ENCODE measurements at places on chromosomes 3 and 15. TPM values are rescaled to one million over a fixed set of nuclear protein-coding genes. Genes with fewer than 3 reads are reported as not detected.
A peak's percentile ranks its signal among the peaks of the same experiment; 100 is the strongest.

DNA sequence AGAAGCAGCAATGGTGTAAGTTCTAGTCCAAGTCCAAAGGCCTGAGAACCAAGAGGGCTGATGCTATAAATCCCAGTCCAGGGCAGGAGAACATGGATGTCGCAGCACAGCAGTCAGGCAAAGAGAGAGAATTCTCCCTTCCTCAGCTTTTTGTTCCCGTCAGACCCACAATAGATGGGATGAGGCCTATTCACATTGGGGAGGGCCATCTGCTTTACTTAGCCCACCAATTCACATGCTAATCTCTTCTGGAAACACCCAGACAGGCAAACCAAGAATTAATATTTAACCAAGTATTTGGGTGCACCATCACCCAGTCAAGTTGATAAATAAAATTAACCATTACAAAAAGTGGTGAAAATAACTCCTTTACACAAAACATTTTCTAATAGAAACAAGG, 511.7 kb upstream of the UBE2E2 start:
- H3K36me3 ChIP-seq = no peaks in the 10 kb centered on the region
- H3K27me3 ChIP-seq = no peaks in the 10 kb centered on the region
- H3K4me1 ChIP-seq = no peaks in the 10 kb centered on the region
- no peak overlapping the region for H3K27ac ChIP-seq
- no peak overlapping the region for H3K4me3 ChIP-seq

FGF12 gene
- not detected for total RNA-seq

- peak within 1 kb of the TSS; percentile 93 for H3K27ac ChIP-seq
- peak within 1 kb of the TSS; percentile 80 for H3K4me3 ChIP-seq
- no peaks in the 10 kb centered on the region for H3K27me3 ChIP-seq
Measured at GRCh38 chr3:38138349-38139190, at the start of gene MYD88. Gene MYD88, plus strand, starts transcription at chr3:38138661. Its CDS starts 40 bp downstream, at chr3:38138701.

SERINC4 gene
- total RNA-seq = 0.15 TPM

DNA sequence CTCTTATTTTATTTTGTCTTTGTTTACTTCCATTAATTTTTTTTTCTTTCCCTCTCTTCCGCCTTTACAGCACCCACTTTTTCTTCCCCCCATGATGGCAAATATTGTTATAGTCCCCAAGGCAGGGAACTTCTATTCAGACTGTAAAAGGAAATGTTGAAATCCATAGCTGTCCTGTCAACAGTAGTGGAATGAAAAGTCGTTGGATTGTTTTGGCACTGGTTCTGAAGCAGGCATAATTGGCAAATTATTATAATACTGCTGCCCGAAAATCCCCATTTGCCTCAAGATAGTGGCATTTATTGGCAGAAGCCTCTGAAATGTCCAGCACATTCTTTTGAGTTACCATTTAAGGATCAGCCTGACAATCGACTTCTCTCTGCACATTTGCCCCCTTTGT, 150.6 kb downstream of the TPRG1 start:
- H3K4me1 ChIP-seq = peaks cover 51% of the 10 kb centered on the region
- H3K4me3 ChIP-seq = no peak overlapping the region
- no peaks in the 10 kb centered on the region for H3K27me3 ChIP-seq
- peaks cover 12% of the 10 kb centered on the region for H3K36me3 ChIP-seq
- DNase-seq = no peak

DNA sequence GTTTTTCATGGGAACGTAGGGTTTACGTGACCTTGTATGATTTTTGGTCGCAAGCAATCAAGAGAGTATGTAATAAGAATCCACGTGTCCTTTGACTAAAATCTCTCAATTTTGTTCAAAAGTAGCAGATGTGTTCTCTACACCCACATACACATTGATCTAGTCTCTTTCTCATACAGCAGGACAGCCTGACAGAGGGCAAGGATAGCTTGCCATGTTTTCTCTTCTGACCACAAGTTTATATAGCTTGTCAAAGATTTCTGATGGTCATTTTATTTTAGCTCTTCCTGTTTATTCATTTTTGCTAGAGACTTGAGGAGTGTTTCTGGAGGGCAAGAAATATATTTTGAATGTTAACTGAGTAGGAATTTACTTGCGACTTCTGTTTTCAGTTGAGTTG, 570.2 kb upstream of the ALCAM start:
- no peak overlapping the region for H3K27ac ChIP-seq
- no peak for DNase-seq
- no peaks in the 10 kb centered on the region for H3K27me3 ChIP-seq
- H3K4me1 ChIP-seq = no peaks in the 10 kb centered on the region

GRCh38 chr3:158766364-158766763, 34.1 kb upstream of the RARRES1 start:
- DNase-seq = no peak
- H3K4me1 ChIP-seq = no peaks in the 10 kb centered on the region
- H3K27ac ChIP-seq = no peak overlapping the region
- no peaks in the 10 kb centered on the region for H3K36me3 ChIP-seq

DNA sequence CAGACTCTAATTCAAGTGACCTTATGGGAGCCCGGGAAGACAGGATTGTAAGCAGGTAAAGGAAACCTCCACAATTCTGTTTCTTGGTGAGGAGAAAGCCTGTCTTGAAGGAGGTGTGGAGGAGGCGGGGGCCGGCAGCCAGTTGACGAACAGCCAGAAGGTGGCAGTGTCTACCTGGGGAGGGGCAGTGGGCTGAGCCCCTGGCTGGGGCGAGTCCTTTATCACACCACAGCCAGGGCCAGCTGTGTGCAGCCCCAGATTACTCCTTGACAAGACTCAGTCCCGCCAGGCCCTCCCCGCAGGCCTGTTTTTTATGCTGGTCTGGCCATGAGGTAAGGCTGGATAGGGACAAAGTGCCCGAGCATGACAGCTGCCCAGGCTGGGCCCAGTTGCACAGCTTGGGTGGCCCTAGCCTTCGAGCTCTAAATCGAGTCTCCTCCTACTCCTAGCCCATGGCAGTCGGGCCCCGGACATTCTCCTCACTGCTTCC, 40.9 kb upstream of the IDH2 start:
- no peaks in the 10 kb centered on the region for H3K36me3 ChIP-seq
- peaks cover 20% of the 10 kb centered on the region for H3K4me1 ChIP-seq
- H3K27ac ChIP-seq = peak overlapping the region; percentile 39
- H3K4me3 ChIP-seq = no peak overlapping the region
- H3K27me3 ChIP-seq = no peaks in the 10 kb centered on the region
- peak; percentile 85 for DNase-seq

GRCh38 chr15:82995938-82996337, 9.9 kb downstream of the RAMAC start:
- peaks cover 4% of the 10 kb centered on the region for H3K36me3 ChIP-seq
- no peak overlapping the region for H3K4me3 ChIP-seq
- H3K27me3 ChIP-seq = no peaks in the 10 kb centered on the region
- no peak for DNase-seq

MNS1 gene
- total RNA-seq = 0.10 TPM

EFHB gene
- 0.51 TPM for total RNA-seq

- no peaks in the 10 kb centered on the region for H3K36me3 ChIP-seq
- H3K4me3 ChIP-seq = no peak overlapping the region
- peaks cover 14% of the 10 kb centered on the region for H3K27me3 ChIP-seq
- H3K4me1 ChIP-seq = no peaks in the 10 kb centered on the region
- H3K27ac ChIP-seq = no peak overlapping the region
- no peak for DNase-seq
Measured at GRCh38 chr3:197446700-197447056, 109.1 kb downstream of the BDH1 start.

DNA sequence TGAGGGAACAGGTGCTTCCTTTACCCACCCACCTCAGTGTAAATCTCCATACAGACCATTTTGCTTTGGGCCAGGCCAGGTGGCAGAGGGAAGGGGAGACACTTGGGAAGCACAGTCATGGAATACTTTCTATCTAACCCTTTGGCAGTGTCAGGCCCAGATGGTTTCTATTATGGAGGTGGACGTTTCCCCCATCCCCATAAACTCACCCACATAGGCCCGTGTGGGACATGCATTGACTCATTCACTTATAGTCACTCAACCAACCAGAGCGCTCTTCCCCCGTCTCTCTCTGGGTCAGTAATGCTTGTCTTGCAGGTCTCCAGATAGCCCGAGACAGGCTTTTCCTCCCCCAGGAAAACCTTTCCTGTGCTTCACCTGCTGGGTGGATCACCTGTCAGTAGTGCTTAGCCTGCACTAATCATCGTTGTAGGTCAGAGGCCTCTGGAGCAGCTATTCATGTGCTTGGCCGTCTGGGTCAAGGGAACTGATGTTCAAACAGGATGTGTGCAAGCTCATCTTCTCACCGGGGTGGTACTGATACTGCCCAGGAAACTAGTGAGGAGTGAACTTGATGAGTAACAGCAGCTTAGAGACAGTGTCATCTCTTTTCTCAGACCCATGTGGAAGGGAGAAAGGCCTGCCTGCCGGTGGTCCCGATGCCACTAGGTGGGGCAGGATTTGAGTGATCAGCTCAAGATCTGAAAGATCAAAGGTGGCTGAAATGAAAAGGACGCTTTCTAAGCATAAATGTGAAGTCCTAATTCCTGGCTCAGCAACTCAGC, 67.1 kb downstream of the CEMIP start:
- peaks cover 22% of the 10 kb centered on the region for H3K27me3 ChIP-seq
- no peak for DNase-seq
- no peaks in the 10 kb centered on the region for H3K36me3 ChIP-seq

- H3K27ac ChIP-seq = no peak overlapping the region
- peaks cover 8% of the 10 kb centered on the region for H3K27me3 ChIP-seq
- DNase-seq = no peak
Measured at GRCh38 chr15:78732634-78733033, 78.6 kb downstream of the ADAMTS7 start.

FAIM gene
- total RNA-seq = 3.7 TPM

GRCh38 chr15:70356062-70356860, 258.5 kb upstream of the TLE3 start:
- peaks cover 9% of the 10 kb centered on the region for H3K27me3 ChIP-seq
- H3K4me3 ChIP-seq = no peak overlapping the region
- no peak overlapping the region for H3K27ac ChIP-seq
- H3K36me3 ChIP-seq = no peaks in the 10 kb centered on the region

SCAANT1 gene
- not detected for total RNA-seq

GOLGA8R gene
- total RNA-seq = 0.56 TPM

ANKRD34C gene
- total RNA-seq = not detected

DNA sequence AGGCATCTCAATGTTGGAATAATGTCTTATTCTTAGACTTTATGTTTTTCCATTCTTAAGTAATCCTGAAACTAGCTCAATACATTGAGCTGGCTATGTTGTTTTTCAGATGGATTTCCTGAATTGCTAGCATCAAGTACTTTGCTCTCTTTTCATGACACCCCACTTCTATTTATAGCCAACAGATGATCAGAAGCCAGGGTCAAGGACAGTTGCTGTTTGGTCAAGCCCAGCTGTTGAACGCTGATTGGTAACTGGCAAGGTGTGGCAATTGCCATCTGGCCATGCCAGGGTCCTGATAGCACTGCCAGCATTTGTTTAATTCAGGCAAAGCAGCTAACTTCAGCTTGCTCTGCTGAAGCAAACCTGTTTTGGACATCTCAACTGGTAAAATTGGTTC, 46.2 kb upstream of the PLCL2 start:
- no peak for DNase-seq
- H3K27me3 ChIP-seq = no peaks in the 10 kb centered on the region
- H3K36me3 ChIP-seq = peaks cover 3% of the 10 kb centered on the region

ADCY5 gene
- not detected for total RNA-seq

NPAP1 gene
- total RNA-seq = not detected

DNA sequence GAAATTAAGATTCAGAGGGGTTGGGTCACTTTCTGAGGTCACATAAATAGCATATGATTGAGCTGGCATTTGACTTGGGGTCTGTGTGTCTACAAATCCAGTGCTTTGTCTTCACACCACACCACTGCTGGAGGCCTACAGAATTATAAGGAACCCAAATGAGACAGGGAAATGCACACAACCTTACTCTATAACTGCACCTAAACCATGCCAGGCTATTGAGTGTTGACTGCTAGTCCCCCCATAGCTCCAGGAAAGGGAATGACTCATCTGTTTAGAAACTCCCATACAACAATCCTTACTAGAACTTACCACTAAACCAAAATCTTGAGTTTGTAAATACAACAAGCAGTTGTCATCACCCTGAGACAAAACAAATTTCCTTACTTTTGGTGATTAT, 16.9 kb upstream of the TSC22D2 start:
- no peak for DNase-seq
- no peaks in the 10 kb centered on the region for H3K27me3 ChIP-seq
- no peak overlapping the region for H3K27ac ChIP-seq
- no peaks in the 10 kb centered on the region for H3K4me1 ChIP-seq
- H3K36me3 ChIP-seq = no peaks in the 10 kb centered on the region

- H3K4me1 ChIP-seq = no peaks in the 10 kb centered on the region
- H3K27ac ChIP-seq = no peak overlapping the region
- H3K36me3 ChIP-seq = no peaks in the 10 kb centered on the region
Measured at GRCh38 chr15:60751985-60752952, 273.3 kb upstream of the ICE2 start.

FOXB1 gene
- total RNA-seq = 1.5 TPM

PLSCR2 gene
- total RNA-seq = not detected

DNA sequence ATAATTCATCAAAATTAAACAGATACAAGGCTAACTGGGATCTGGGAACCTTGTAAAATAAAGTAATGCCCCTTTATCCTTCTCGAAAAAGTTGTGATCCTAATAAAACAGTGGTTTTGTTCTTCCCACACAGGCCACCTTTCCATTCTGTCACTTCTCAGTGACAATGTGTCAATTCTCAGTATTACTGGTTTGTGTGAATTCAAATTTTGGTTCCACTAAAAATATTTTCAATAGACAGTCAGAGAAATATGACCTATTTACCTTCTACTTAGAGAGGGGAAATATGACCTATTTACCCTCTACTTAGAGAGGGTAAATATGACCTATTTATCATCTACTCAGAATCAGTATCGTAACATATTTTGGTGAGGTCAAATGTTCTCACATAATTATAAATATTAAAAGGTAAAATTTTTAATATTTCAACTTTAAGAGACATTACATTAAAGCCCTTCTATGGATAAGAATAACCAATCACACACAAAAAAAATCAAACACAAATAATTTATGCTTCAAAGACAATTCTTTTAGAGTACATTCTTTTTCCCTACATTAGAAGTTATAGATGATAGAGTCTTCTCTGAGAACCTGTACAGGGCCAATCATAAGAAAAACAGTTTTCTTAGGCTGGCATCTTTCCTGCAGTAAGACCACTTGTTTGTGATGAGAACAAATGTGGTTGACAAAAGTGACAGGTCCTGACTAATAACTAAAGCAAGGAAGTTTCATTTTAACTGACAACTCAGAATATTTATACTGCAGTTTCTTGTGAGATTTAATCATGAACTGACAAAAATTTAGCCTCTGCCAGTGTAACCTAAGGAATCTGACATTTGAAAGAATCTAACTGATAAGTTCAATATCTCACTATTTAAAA, 323.3 kb downstream of the DIPK2A start:
- no peaks in the 10 kb centered on the region for H3K27me3 ChIP-seq
- H3K36me3 ChIP-seq = no peaks in the 10 kb centered on the region
- DNase-seq = no peak
- peaks cover 3% of the 10 kb centered on the region for H3K4me1 ChIP-seq
- H3K27ac ChIP-seq = no peak overlapping the region

XYLB gene
- 4.8 TPM for total RNA-seq

IL12A gene
- not detected for total RNA-seq

CHRM5 gene
- not detected for total RNA-seq

NEK10 gene
- total RNA-seq = 0.36 TPM

SPTSSB gene
- total RNA-seq = not detected
